ENCODE measurements at places on chromosomes 5 and 9.
A peak's percentile ranks its signal among the peaks of the same experiment; 100 is the strongest.

DNA sequence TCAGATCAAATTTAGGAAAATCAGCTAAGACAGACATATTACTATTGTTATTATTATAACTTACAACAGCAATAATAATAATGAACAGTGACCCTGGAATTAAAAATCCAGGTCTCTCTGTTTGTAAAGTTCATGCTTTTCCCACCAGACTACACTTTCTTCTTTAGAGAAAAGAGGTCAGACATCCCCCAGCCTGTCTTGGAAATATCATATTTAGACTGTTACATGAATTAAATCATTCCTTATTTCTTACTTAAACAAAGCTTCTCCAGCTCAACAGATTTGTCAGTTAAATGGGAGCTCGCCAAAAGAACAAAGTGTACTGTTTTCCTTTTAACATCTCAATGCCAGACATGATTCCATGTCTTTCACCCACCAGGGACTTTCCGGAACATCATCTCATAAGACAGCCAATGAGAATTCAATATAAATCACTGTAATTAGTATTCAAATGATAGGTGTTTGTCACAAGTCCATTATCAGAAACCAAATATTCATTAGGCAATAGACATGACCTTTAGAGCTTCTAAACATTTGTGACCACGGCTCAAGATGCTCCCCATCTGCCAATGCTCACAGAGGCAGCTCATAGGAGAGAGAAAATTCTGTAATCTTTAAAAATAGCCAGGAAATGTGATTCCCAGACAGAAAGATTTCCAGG lies 351.9 kb downstream of the ENC1 start:
- no peak for DNase-seq

- no peak for DNase-seq
These were observed 6.4 kb upstream of the AMBP start for GRCh38 chr9:114084282-114085073.

- no peak for DNase-seq
These were observed 291.9 kb downstream of the EDIL3 start for GRCh38 chr5:84092738-84093137.

DNA sequence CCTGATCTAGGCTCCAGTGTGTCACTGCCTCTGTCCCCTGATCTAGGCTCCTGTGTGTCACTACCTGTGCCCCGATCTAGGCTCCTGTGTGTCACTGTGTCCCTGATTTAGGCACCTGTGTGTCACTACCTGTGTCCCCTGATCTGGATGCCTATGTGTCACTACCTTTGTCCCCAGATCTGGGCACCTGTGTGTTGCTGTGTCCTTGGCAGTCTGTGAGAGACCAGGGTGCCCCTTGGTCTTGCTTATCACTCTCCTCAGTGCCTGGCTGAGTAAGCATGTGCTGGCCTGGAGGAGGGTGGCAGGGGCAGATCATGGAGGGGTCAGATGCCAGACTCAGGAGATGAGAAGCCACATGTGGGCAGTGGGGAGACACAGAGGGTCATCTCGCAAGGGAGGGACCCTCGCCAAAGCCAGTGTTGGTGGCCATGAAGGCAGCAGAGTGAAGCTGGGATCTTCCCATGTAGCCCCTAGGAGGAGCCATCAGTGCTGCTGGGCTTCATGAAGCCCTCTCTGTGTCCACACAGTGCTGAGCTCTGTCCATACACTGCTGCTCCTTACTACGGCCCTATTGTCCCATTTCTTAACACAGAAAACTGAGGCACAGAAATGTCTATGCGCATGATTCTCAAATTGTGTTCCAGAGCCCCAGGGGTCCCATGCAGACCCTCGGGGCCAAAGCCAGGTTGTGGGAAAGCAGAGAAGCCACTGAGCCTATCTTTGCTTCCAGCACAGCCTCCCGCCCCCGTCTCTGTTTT lies 15.5 kb downstream of the OLFML2A start:
- DNase-seq = no peak

- DNase-seq = no peak
These were observed 630.7 kb upstream of the ACO1 start for GRCh38 chr9:31753756-31754155.

- DNase-seq = no peak
These were observed 8.8 kb upstream of the CEP72 start for GRCh38 chr5:603081-603998.

DNA sequence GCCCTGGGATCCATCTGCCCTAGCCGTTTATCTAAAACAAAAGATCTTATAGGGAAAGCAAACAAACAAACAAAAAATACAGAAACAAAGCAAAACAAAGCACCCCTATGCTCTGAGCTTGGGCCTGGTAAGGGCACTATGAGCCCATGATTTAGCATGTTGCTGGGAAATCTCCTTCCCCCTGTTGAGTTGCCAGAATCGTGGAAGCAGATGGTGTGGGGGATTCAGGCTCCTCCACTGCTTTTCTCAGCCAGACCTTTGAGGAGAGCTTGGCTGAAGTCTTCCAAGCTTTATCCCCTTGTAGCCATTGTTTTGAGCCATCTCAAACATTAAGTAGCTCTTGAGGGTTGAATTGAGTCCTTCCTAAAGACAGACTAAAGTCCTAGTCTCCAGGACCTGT lies 29.9 kb downstream of the TMC1 start:
- DNase-seq = no peak

GRCh38 chr9:114348906-114349482 lies 19.3 kb downstream of the ORM2 start:
- no peak for DNase-seq

GRCh38 chr5:170108266-170108785 lies 2.6 kb downstream of the FOXI1 start:
- DNase-seq = no peak

DNA sequence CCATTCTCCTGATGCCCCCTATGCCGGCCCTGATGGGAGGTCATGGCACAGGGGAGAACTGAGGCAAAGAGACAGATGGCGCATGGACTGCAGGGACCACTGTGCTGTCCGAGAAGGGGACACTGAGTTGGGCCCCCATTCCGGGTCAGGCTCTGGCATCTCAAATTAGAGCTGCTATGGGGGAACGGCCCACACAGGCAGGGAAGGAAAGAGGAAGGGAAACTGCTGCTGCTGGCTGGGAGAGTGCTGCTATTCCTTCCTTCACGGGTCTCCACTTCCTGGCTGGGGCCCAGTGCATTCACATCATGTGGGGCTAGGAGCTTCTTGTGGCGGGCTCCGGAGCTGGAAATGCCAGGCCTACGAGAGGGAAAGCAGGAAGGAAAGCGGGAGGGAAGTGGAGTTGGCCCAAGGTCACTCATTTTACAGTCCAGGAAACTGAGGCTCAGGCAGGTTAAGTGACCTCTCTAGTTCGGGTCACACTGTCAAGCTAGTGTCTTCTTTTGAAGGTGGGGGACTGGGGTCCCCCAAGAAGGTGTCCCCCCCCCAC lies 1.3 kb upstream of the CARD19 start:
- no peak for DNase-seq

DNA sequence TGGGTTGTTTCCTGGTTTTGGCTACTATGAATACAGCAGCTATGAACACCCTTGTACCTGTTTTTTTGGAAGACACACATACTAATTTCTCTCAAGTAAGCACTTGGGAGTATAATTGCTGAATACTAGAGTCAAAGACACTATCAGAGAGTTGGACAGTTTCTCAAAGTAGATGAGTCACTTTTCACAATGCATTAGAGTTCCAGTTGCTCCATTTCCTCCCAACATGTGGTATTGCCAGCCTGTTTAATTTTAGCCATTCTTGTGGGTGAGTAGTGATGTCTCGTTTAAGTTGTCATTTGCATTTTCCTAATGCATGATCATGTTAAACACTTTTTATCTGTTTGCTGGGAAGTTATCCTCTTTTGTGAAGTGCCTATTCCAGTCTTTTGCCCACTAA lies 81.6 kb upstream of the GDNF start:
- DNase-seq = no peak

- no peak for DNase-seq
These were observed 6.5 kb upstream of the PDZD2 start for GRCh38 chr5:31632460-31632859.

DNA sequence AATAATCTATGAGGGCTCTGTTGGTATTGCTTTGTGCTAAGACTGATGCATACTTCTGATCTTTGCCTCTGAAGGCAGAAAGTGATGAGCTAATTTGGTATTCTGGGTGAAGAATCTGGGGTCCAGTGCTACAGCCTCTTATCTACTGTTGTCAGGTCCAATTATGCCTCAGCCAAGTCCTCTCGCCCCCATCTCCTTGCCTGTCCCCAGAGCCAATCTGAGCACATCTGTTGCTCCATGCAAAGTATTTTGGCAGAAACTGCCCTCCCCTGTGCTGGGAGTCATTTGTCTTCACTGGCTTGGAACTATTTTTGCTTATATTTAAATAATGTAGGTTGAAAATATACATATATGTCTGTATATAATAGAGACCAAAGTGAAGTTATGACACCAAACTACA lies 23.4 kb downstream of the LSM11 start:
- DNase-seq = no peak

DNA sequence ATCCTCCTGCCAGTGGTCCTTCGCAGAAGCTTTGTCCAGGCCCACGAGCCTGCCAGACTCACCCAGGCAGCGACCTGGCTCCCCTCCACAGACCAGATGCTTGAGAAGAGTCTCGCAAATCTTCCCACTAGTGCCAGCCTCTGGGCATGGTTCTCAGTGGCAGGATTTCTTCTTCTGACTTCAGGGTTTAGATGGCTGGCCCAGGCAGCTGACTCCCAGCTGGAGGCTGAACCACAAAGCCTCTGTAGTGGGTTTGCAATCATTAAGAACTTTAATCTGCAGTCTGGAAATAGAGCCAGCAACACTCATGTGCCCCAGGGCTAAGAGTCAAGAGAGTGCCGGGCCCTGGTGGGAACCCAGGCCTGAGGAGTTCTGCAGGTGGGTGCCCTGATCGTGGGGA lies 90.6 kb upstream of the ICE1 start:
- no peak for DNase-seq

- no peak for DNase-seq
These were observed 371.6 kb downstream of the KDM4C start for GRCh38 chr9:7129391-7129790.

GRCh38 chr5:159135896-159136531 lies 36.3 kb upstream of the EBF1 start:
- DNase-seq = no peak

GRCh38 chr9:37412431-37413151 lies 9.9 kb upstream of the GRHPR start:
- no peak for DNase-seq

DNA sequence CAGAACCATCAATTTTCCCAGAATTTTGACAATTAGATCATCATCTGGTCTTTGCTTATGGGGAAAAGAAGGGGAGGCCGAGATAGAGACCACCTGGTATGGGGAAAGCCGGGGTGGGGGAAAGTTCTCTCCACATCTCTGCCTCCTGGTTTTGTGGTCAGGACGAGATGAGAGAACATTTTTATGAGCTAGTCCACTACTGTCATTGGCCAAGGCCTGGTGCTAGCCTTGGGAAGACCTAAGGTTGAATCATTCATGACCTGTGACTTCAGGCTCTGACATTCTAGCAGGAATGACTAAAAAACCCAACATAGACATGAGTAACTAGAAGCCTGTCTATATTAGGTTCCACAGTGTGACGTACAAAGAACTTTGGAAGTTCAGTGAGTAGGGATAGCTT lies 135.2 kb downstream of the PTTG1 start:
- no peak for DNase-seq

DNA sequence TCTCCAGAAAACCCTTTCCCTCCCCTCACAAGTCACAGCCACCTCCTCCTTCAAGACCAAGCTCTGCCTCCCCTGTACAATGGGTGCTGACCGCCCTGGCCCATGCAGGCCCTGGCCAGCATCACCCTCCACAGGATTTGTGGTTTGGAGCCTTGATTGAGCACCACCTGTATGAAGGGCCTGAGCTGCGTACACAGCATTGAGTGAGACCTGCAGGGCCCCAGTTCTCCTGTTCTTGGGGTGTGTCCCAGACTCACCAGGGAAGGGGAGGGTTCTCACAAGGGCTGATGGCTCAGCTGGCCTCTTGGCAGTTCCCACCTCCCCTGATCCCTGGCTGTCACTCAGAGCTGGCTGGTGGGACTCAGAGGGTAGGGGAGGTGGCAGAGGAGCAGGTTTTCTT lies 63.7 kb upstream of the IER5L start:
- DNase-seq = no peak

- no peak for DNase-seq
These were observed 99.7 kb downstream of the PCSK5 start for GRCh38 chr9:75990156-75990555.

DNA sequence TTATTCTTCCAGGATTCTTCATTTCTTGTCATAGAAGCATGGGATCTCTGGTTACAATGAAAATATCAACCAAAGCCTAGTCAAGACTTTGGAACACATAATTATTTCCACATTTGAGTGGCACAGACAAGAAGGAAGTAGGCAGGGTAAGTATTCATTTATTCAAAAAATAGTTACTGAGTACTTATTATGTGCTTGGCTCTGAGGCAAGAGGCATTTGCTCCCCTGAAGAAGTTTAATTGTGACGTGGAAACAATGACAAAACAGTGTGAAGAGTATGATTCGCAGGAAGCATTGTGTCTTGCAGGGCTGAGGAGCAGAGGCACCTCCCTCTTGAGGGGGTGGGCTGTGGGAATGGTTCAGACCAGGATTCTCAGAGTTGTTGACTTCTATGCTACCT lies 45.0 kb upstream of the TNFSF15 start:
- DNase-seq = no peak

GRCh38 chr5:43661102-43661501 lies 58.1 kb downstream of the NNT start:
- peak; percentile 36 for DNase-seq

DNA sequence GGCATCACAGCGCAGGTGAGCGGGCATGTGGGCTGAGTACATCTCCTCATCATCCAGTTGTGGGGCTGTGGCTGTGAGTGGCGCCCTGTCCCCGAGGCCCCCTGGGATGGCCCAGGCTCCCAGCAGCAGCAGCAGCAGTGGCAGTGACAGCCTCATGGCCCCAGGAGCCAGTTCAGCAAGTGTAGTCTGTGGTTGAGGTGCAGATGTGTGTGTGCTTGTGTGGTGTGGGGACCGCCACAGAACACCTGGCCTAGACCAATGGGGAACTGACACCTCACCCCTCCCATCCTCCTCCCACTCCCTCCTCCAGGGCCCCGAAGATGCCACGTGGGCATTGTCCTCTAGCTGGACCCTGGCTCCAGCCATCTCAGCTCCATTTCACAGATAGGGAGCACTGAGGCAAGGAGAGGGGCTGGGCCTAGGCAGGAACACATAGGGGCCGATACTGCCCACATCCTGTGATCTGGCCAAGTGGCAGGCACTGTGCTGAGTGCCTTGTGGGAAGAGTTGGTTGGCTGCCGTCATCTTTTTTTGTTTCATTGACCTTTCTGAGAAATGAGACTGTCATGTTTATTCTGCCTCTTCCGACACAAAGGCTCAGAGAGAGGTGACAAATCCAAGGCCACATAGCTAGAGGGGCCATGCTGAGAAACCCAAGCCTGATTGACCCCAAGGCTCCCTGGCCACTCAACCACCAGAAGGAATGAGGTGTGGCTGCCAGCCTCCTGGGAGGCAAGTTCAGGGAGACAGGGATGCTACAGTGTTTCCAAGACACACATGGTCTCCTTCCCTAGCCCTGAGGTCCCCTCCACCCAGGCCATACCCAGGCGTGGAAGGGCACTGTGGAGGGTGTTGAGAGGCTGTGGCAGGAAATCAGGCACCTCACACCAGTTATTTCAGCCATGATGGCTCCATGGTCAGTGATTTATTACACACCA lies at the start of gene MZB1:
Gene MZB1, minus strand, starts transcription at position 213 of the 938 bp plus-strand sequence. Its CDS starts 57 bp downstream, at position 156.
- no peak for DNase-seq
